Upper lobe of left lung (tissue), 6 donors: ENCODE measurements at places on chromosomes 1 and 21. TPM values are rescaled to one million over a fixed set of nuclear protein-coding genes. Genes with fewer than 3 reads are reported as not detected.

Gene IVL
- total RNA-seq: 0.46 TPM

GRCh38 chr1:118928739-118929554 is 59.2 kb downstream of the TBX15 start:
- H3K4me1 ChIP-seq: no peaks in the 10 kb centered on the region
- no peaks in the 10 kb centered on the region for H3K27me3 ChIP-seq
- no peak overlapping the region for H3K4me3 ChIP-seq
- DNase-seq: no peak
- no peak overlapping the region for H3K27ac ChIP-seq

DNA sequence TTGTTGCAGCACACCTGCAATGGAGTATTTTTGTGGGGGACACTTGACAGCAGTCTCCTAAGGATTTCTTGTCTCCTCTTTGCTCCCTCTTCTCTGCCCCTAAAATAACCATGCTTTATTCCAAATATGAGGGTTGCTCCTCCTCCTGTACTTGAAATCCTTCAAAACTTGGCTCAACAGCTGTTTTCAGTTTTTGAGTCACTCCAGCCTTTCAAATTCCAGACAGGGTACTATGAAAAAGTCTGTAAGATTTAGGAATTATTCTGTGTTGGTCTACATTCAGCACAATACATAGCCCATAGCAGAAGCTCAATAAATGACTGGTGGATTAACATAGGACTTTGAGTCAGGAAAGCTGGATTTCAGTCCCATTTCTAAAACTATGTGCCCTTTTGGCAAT is 5.5 kb downstream of the AP4B1 start:
- no peak for DNase-seq
- H3K27me3 ChIP-seq: no peaks in the 10 kb centered on the region
- peaks cover 23% of the 10 kb centered on the region for H3K4me1 ChIP-seq
- H3K27ac ChIP-seq: no peak overlapping the region

DNA sequence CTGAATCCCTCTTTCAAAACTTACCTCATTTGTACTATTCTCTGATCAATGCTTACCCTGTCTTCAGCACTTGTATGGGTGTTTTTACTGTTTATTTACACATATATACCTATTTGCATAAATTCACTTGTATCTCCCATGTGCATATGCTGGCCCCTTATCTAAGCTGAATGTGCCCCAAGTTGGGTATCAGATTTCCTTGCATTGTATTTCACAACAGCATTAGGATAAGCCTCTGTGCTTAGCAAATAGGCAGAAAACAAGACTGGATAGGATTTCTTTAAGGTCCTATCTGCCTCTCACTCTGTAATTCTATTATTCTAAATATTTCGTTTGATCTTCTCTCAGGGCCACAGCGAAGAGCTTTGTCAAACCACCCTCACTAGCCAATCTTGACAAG is 45.9 kb upstream of the IPO9 start:
- peaks cover 8% of the 10 kb centered on the region for H3K36me3 ChIP-seq
- no peak overlapping the region for H3K4me3 ChIP-seq
- no peaks in the 10 kb centered on the region for H3K27me3 ChIP-seq
- DNase-seq: no peak

GRCh38 chr1:214637722-214638458 is 34.9 kb downstream of the CENPF start:
- DNase-seq: no peak
- H3K4me1 ChIP-seq: no peaks in the 10 kb centered on the region
- no peak overlapping the region for H3K4me3 ChIP-seq
- H3K36me3 ChIP-seq: no peaks in the 10 kb centered on the region
- no peak overlapping the region for H3K27ac ChIP-seq

- H3K27ac ChIP-seq: no peak overlapping the region
- H3K4me3 ChIP-seq: no peak overlapping the region
- DNase-seq: no peak
- no peaks in the 10 kb centered on the region for H3K27me3 ChIP-seq
Observed at GRCh38 chr1:76687307-76688175, 179.7 kb upstream of the ST6GALNAC5 start.

- no peaks in the 10 kb centered on the region for H3K27me3 ChIP-seq
- peaks cover 13% of the 10 kb centered on the region for H3K4me1 ChIP-seq
- H3K4me3 ChIP-seq: no peak overlapping the region
- no peak overlapping the region for H3K27ac ChIP-seq
- DNase-seq: no peak
Observed at GRCh38 chr1:203609979-203610493, 16.6 kb upstream of the ATP2B4 start.

Gene ARHGAP30
- 69.9 TPM for total RNA-seq

Gene KCNC4
- total RNA-seq: 4.7 TPM

DNA sequence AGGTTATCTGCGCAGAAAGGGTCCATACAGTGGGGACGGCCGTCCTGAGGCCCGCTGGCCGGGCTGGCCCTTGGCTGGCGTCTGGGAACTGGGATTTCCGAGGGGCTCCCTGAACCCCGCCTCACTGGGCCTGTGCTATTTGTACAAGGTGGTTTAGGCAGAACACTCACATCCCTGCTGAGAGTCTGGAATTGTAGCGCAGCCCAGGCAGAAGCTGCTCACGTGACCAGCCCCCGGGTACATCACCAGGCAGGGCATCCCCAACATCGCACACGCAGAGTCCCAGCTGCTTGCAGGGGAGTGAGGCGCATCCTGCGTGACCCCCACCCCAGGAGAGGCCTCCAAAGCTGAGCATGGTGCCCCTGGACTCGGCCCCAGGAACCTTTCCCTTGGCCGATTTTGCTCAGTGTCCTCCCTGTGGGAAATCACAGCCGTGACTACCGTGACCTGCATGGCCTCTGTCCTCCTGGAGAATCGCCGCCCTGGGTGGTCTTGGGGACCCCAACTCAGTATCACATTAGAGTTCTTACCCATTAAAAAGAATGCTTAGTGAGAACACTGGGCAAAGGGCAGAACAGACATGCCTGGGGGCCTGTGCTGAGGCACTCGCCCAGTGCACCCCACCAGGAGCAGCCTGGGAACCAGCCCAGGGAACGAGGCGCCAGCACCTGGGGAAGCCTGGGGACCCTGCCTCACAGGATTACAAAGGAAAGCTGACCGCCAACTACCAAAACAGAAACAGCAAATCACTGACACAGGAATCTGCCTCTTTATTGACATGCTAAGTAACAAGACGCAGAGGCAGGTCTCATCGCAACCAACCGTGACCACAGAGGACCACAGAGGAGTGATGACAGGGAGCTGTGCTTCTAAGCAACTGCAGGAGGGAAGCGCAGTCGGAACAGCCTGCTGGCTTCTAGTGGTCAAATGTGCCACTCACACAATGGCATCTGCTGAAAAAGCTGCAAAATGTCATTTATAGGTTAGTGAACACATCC is 33.5 kb downstream of the UBE2G2 start:
- H3K36me3 ChIP-seq: peaks cover 10% of the 10 kb centered on the region
- no peak for DNase-seq
- H3K27me3 ChIP-seq: no peaks in the 10 kb centered on the region

Gene LCE3D
- total RNA-seq: not detected

Gene GNG12
- 18.9 TPM for total RNA-seq

Gene KPRP
- total RNA-seq: not detected

DNA sequence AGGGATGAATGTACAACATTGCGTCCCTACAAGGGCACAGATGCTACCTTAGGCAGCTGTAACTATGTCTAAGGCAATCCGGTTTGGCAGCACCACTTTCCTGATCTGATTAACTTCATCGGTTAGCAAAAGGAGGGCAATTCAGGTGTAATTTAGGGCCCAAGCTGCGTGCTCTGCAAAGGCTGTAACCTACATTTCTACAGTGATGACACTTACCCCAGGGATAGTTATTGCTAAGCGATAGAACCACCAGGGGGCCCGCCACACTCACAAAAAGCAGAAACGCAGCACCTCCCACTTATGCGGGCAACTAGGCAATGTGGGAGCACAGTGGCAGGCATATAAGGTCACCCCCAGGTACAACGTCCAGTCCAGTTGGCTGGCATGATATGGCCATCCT is 113.5 kb downstream of the GDAP2 start:
- H3K36me3 ChIP-seq: no peaks in the 10 kb centered on the region
- H3K4me1 ChIP-seq: peaks cover under 1% of the 10 kb centered on the region
- DNase-seq: no peak
- no peak overlapping the region for H3K4me3 ChIP-seq

GRCh38 chr1:89743788-89744187 is 77.0 kb upstream of the LRRC8D start:
- H3K4me3 ChIP-seq: no peak overlapping the region
- no peak for DNase-seq
- no peaks in the 10 kb centered on the region for H3K27me3 ChIP-seq
- no peak overlapping the region for H3K27ac ChIP-seq
- no peaks in the 10 kb centered on the region for H3K4me1 ChIP-seq
